ENCODE measurements at places on chromosomes 11 and 22. TPM values are rescaled to one million over a fixed set of nuclear protein-coding genes. Genes with fewer than 3 reads are reported as not detected.

MRPL11 gene
- 53.5 TPM for total RNA-seq

OSM gene
- total RNA-seq, result not detected

NXF1 gene
- total RNA-seq, result 32.0 TPM

KRTAP5-11 gene
- total RNA-seq, result not detected

MS4A7 gene
- not detected for total RNA-seq

PHOX2A gene
- not detected for total RNA-seq

SYCE3 gene
- total RNA-seq, result not detected

MISFA gene
- not detected for total RNA-seq

CD6 gene
- total RNA-seq, result not detected

STK33 gene
- not detected for total RNA-seq

LRP5 gene
- total RNA-seq, result 4.3 TPM

KCNJ5 gene
- total RNA-seq, result not detected

All from GM23248 (cell line).